ENCODE measurements at places on chromosomes 2 and 18.

DNA sequence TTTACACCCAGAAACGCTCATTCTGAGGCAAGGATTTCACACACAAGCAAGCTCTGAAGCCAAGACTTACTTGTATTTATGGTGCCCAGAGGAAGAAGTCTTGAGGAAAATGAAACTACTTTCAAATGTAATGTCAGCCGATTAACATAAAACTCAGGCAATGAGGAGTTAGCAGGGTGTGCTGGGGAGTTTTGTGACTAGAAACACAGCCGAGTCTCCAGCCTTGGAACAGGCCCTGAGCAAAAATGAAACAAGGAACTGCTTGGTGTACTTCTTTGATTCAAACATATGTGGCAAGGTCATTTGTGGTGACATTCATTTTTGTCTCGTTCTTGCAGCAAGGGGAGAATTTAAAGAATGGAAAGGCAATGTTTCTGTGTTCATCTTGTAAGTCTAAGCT, 4.5 kb downstream of the DYTN start:
- DNase-seq: no peak

GRCh38 chr2:162821176-162821575, 17.4 kb downstream of the KCNH7 start:
- no peak for DNase-seq

DNA sequence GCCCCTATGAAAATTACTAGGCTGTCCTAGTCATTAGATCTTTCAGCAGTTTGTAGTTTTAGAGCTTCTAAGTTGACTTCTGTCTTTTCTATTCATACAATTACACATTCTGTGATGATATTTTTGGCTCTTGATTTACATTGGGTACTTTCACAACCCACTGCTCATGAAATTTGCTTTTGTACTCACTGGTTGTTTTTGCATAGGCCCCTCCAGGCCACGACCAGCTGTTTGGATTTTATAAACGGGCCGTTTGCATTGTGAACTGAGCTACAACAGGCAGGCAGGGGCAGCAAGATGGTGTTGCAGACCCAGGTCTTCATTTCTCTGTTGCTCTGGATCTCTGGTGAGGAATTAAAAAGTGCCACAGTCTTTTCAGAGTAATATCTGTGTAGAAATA, 193.8 kb downstream of the RPIA start:
- no peak for DNase-seq

- DNase-seq: no peak
Measured at GRCh38 chr18:2222270-2223185, 348.8 kb downstream of the METTL4 start.

DNA sequence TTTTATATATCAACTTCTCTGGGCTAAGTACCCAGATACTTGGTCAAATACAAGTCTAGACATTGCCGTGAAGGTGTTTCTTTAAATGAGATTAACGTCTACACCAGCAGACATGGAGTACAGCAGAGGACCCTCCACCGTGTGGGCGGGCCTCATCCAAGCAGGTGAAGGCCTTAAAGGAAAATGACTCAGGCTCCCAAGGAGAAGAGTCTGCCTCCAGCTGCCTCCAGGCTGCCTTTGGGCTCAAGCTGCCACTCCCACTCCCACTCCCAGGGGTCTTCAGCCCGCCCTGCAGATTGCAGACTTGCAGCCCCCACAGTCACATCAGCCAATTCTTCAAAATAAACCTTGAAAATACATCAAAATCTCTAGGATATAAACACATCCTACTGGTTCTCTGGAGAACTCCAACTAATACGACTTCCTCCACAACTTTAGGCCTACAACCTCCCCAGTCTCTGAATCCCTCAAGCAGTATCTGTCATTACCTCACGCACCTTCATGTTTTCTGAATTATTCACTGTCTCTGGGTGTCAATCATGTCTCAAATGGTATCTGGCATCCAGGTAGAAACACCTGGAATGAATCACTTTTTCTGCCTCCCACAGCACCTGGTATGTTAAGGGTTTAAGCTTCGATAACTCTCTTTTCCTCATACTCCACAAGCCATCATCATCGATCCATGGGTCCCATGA, 6.9 kb downstream of the ITGB1BP1 start:
- no peak for DNase-seq

- no peak for DNase-seq
Measured at GRCh38 chr18:54924948-54925347, 34.3 kb downstream of the CCDC68 start.

GRCh38 chr18:3447068-3447894, 2.7 kb upstream of the TGIF1 start:
- DNase-seq: peak; percentile 50

- DNase-seq: peak; percentile 60
Measured at GRCh38 chr2:165406173-165406572, 63.3 kb upstream of the CSRNP3 start.

- DNase-seq: no peak
Measured at GRCh38 chr2:35790292-35790691, 565.3 kb upstream of the CRIM1 start.

GRCh38 chr2:210686401-210686800, 130.0 kb downstream of the CPS1 start:
- no peak for DNase-seq

DNA sequence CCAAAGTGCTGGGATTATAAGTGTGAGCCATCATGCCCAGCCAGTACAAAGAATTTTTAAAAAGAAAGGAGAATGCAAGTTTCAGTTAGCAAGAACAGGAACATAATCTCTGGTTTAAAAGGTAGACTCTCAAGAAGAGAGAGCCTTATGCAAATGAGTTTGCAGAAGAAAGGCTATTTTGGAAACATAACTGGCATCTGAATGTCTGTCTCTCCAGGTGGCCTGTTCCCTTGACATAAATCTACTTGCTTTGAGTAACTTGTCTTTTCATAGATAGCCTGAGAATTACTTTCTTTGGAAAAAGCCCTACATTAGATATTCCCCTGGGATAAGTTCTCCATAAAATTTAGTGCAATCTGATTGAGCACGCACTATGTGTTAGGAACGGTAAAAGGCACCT, 109.6 kb downstream of the ICOS start:
- no peak for DNase-seq

DNA sequence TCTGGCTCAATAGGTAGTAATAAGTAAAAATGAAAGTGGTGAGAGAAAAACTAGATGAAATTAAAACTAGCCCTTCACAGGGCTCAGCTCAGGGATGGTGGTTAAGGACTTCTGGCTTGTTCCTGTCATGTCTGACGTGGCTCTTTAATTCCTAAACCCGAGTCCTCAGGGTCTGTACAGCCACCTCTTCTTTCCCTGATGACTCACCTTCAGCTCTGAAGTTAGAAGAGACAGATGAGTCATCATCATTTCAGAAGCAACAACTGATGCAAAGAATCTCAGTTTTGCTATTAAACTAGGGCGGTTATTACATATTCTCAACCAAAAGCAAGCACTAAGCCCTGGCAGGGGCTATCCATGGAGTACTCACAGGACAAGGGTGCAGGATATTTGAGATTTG, 24.0 kb upstream of the ITGB6 start:
- no peak for DNase-seq

GRCh38 chr2:130389783-130390182, 33.9 kb downstream of the PTPN18 start:
- no peak for DNase-seq

DNA sequence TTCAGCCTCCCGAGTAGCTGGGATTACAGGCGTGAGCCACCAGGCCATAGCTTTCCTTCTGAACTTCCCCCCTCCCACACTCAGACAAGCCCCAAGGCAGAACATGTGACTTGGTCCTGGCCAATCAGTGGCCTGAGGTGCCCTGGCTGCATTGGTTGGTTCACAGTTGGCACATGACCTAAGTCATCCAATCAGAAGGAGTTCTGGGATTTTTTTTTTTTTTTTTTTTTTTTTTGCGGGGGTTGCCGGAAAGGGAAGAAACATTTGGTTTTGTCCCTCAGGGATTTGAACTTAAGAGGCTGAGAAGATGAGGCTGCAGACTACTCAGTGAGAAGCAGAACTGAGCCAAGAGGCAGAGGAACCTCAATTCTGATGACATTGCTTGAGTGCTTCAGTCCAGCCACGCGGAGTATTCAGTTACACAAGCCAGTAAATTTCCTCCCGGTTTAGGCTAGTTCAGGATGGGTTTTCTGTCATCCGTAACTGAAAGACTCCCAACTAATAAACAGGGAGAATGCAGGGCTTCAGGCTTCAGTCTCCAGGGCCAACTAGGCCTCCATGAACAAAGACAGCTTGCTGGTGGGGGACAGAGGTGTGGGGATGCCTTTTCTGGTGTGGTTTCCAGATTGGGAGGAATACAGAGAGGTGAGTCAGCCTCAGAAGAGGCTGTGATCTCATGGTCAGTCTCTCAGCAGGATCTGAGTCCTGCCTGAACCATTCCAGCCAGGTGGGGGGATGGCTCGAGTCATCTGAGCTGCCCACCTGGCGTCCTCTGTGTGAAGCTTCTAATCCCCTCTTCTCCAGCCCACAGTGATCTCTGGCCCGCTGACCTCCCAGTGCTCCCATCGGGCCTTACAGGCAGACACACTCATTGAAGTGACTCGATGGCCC, 9.2 kb downstream of the PTMA start:
- DNase-seq: peak; percentile 82

DNA sequence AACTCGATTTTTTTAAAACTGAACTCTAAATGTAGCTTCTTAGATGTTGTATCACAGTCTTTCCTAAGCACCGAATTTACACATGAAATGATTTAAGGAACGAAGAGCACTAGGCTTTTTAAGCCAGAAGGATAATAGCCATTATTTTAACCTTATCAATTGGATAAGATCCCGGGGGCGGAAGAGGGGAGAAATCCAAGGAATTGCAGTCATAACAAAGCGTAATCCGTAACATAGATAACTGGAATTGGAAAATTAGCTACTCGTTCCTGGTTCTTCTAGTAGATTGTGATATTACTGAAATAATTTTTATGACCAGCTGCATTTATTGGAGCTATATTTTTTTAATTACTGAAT, 988 bp upstream of the KANSL1L start:
- no peak for DNase-seq

GRCh38 chr2:120400551-120400950, 54.6 kb downstream of the INHBB start:
- peak; percentile 27 for DNase-seq

- no peak for DNase-seq
Measured at GRCh38 chr18:34651586-34652369, 58.3 kb upstream of the DTNA start.

GRCh38 chr2:21281791-21282514, 158.2 kb downstream of the TDRD15 start:
- DNase-seq: no peak

GRCh38 chr18:7492385-7492784, 74.7 kb upstream of the PTPRM start:
- DNase-seq: no peak

- no peak for DNase-seq
Measured at GRCh38 chr18:37540424-37541138, 25.0 kb downstream of the CELF4 start.

- no peak for DNase-seq
Measured at GRCh38 chr2:144515696-144516410, 4.1 kb downstream of the ZEB2 start.

GRCh38 chr18:52287151-52287550, 52.8 kb upstream of the DCC start:
- no peak for DNase-seq

GRCh38 chr2:864501-865106, 86.0 kb upstream of the SNTG2 start:
- peak; percentile 21 for DNase-seq

DNA sequence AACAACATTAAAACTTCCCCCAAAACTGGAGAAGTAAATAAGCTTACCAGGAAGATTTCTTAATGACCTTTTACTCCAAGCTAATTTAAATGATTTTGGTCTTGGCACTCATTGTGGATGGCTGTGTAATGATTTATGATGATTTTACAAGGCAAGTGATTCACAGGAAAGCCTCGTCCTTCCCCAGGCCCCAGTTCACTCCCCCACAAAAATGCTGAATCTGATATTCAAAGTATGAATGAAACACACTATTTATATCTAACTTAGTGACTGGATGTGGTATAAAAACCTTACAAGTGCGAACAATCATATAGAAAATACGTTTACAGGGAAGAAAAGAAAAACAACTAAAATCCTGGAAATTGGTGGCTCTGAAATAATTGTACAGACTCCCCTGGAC, 49.8 kb downstream of the ZNF516 start:
- no peak for DNase-seq

- no peak for DNase-seq
Measured at GRCh38 chr2:146267093-146267492, 1577.7 kb upstream of the ACVR2A start.

- no peak for DNase-seq
Measured at GRCh38 chr2:96508521-96509113, 3.5 kb upstream of the NEURL3 start.

DNA sequence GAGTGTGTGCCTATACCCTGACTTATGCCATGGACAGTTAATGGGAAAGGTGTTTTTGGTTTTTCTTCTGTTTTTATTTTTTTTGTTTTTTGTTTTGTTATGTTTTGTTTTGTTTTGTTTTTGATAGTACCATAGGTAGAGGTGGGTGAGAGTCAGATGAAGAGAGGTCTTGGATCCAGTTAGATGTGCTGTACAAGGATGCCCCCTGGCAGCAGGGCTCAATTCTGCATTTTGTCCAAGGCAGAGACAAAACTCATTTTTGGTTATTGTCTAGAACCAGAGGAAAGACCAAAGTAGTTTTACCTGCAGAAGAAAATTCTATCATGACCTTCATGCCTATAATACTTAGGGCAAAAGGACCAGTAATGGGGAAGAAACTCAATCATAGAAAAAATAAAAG, 48.5 kb downstream of the SLC5A7 start:
- no peak for DNase-seq

GRCh38 chr2:72887740-72888437, 681 bp downstream of the SPR start:
- peak; percentile 93 for DNase-seq

- no peak for DNase-seq
Measured at GRCh38 chr2:174574657-174575056, 22.9 kb downstream of the WIPF1 start.

GRCh38 chr2:42042631-42043355, 5.0 kb upstream of the PKDCC start:
- no peak for DNase-seq

- DNase-seq: no peak
Measured at GRCh38 chr18:75530118-75530517, 102.6 kb upstream of the SMIM21 start.

DNA sequence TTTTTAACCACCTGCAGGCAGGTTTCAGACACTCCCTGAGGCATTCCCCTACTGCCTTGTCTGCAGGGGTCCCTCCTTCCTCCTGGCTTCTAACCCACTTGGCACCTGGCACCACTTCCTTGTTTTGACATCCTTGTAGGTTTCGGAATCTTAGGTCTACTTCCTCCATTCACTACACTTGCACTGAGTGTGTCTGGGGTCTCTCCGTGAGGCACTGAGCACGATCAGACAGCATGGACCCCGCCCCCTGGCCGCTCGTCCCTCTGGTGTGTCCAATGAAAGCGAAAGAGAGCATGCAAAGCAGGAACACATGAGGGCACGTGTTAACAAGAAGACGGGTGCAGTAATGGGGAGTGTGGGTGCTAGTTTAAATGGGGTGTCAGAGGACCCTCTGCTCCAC, 63.8 kb downstream of the HAUS1 start:
- DNase-seq: no peak

DNA sequence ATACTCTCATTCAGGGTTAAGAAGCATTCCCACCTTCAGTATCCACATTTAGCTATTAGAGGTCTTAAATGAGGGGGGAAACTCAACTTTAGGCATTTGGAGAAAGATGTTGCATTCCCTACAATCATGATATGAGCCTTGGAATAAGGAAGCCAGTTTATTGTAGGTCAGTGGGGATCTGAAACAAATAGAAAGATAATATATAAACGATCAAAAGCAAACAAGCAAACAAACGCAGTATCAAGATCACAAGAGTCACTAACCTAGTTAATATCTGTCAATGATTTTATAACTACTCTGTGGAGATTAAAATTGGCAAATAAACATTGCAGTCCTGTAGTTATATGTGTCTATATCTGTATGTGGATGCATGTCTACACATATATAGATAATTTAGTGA, 152.4 kb upstream of the LRATD1 start:
- no peak for DNase-seq

Data from H9 (cell line).